Neural crest cell (in vitro differentiated cells): ENCODE measurements at places on chromosomes 16 and 17.

GRCh38 chr17:45953561-45953960 lies 45.5 kb upstream of the STH start:
- no peak for DNase-seq

- peak; percentile 39 for DNase-seq
Observed at GRCh38 chr17:62713086-62713881, 85.8 kb downstream of the MRC2 start.

DNA sequence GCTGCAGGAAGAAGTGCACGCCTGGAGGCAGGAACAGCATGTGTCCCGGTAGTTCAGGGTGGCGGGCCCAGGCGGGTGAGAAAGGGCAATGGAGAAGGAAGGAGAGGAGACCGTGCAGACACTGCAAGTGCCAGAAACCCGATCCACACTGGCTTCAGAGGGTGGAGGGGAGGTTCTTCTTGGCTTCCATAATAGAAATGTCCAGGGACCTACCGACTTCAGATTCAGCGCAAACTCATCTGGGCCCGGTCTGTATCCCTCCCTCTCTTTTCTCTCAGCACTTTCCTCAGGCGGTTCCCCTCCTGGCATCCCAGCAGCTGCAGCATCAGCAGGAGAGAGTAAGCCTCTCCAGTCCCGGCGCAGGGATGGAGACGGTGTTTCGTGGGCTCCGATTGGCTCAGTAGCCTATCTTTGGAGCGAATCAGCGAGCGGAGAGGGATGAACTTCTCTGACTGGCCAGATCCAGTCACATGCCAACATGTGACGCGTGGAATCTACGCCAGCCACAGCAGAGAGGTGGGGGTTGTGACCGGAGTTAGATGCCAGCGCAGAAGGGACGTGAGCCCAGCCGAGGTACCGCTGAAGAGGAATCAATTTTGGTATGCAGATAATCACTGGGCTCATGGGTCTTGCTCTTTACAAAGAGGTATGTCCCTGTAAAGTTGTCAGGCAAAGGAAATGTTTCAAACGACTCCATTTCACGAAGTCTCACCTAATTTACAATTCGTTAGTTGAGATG lies 1.9 kb upstream of the PRPSAP2 start:
- peak; percentile 75 for DNase-seq

GRCh38 chr16:77910021-77910420 lies 112.3 kb upstream of the CLEC3A start:
- DNase-seq = no peak

DNA sequence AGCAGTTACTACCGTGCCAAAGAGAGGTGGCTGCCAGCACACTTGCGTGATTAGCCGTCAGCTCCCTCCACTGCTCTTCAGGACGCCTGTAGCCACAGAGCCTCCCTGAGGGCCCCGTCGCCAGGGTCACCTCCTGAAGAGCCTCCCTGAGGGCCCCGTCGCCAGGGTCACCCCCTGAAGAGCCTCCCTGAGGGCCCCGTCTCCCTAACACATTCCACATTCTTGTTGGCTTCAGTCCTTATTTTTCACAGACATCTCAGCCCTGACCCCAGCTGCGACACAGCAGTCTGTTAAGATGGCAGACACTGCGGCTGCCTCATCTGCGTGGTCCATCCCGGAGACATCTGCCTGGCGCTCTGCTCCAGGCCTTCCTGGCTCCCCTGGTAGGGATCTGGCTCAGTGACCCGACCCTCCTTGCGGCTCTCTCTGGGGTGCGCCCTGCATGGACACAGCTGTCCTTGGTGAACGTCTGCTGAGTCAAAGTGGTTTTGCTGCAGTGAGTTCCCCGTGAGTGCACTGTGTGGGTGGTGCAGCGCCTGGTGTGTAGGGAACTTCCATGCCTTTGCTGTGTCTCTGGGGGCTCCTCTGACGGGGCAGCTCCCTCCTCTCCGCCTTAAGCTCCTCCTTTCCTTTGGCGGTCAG lies 11.4 kb downstream of the ACSF3 start:
- DNase-seq = no peak

DNA sequence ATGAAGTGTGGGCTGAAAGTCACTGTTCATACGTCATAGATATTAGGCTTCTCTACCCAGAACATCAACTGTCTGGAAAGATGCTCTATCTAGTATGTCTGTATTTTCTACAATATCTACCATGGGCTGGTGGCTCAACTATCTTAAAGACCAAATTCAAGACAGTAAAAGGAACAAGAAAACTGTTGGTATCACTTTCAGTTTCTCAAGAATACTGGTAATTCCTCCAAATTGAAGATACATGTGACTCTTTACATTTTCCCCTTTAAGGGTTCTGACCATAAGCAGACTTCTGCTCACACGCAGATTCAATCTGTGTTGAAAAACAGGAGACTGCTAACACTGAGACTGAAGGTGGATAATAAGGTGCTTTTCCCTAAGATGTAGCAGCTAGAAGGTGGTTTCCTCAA lies 24.2 kb downstream of the XPO6 start:
- no peak for DNase-seq

GRCh38 chr17:56290802-56291118 lies 137.5 kb downstream of the ANKFN1 start:
- no peak for DNase-seq

DNA sequence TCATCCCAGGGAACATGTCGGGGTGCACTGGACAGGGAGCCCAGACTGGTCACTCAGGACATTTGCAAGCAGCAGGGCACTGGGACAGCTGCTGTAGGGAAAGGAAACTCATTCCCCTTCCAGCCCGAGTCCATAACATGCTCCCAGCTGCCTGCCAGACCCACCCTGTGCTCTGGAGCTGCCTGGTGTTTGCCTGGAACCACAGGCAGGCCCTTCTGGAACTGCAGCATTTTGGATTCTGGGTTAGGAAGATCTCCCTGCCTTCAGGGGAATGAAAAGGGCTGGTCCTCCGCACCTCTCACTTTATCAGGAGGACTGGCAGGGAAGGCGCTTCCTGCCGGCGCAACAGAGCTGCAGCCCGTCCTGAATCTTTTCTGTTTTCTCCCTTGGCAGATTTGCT lies 41.2 kb downstream of the MEAK7 start:
- DNase-seq = no peak

- peak; percentile 62 for DNase-seq
Observed at GRCh38 chr17:45371414-45372324, 54.8 kb upstream of the MAP3K14 start.
